Left ventricle myocardium inferior (tissue), 1 donor: ENCODE measurements at places on chromosomes 7 and 10. TPM values are rescaled to one million over a fixed set of nuclear protein-coding genes. Genes with fewer than 3 reads are reported as not detected.

DNA sequence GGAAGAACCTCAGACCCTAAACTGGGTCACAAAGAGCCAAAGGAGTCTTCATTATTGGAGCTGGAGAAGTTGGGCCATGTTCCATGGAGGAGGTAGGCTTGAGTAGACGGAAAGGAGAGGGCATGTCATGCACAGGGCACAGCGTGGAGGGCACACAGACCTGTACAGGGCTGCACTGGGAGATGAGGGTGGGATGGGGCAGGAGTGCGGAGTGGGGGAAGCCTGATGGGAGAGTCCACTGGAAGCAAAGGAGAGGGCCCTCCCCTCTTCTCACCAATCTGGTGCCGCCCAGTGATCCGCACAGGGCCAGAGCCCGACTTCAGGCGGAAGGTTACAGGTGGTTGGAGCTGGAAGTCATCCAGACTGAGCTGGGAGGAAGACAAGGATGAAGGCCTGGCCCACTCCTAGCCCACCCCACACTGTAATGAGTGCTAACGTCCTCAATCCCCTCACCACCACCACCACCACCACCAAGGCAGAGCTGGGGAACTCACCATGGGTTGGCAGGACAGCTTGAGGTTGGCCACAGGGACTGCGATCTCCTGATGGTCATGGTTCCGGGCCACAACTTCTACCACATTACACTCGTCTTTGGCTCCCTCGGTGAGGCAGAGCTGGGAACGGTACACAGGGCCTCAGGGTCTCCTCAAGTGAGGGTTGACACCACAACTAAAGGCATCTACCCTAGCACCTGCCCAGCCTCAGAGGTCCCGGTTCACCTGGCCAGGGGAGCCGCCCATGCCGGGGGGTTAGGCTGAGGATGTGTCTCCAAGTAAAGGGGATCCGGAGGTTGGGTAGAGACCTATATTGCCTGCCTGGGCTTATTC, 1.0 kb downstream of the NPM3 start:
- no peak for DNase-seq

ITPRID1 gene
- total RNA-seq, result not detected

GRCh38 chr10:48536916-48537890, 67.7 kb downstream of the ARHGAP22 start:
- DNase-seq, result no peak

DNA sequence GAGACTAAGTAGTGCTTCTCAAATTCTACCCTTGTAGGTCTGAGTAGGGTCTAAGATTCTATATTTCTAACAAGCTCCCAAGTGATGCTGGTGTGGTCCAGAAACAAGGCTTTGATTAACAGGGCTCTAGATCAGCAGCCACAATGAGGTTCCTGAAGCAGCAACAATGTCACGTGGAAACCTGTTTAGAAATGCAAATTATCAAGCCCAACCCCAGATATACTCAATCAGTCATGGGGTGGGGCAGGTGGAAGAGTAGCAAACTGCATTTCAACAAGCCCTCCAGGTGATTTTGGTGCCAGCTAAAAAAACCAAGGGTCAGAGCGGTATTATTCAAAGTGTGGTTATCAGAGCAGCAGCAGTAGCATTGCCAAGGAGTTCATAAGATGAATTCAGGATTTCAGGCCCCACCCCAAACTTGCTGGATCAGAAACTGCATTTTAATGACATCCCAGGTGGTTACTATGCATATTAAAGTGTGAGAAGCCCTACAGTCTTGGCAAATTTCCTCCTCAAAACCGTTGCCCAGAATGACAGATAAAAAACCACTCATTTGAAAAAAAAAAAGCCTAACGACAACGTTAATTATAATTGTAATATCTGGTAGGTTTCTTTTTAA, 199.2 kb downstream of the AHR start:
- DNase-seq, result no peak

GRCh38 chr7:27872356-27873275, 132.7 kb downstream of the TAX1BP1 start:
- no peak for DNase-seq
